ENCODE measurements at places on chromosomes 12 and 14.

DNA sequence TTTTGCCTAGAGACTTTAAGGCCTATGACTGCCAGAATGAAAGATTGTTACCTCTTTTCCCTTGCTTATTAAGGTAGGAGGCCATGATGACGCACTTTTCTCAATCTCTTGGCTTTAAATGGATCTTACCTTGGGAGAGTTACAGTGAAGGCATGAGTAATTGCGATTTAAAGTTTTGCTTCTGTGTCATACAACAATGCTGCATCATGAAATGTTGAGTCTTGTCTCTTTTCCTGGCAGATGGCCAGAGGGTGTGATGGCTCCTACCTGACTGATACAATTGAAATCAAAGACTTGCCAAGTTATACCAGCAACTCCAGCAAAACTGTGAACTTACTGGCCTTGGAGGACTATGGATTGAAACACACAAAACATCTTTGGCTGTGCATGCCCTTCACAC lies 17.2 kb upstream of the LRRK2 start:
- no peak for DNase-seq

GRCh38 chr12:111247083-111247783 lies 121.7 kb downstream of the PHETA1 start:
- DNase-seq: no peak

DNA sequence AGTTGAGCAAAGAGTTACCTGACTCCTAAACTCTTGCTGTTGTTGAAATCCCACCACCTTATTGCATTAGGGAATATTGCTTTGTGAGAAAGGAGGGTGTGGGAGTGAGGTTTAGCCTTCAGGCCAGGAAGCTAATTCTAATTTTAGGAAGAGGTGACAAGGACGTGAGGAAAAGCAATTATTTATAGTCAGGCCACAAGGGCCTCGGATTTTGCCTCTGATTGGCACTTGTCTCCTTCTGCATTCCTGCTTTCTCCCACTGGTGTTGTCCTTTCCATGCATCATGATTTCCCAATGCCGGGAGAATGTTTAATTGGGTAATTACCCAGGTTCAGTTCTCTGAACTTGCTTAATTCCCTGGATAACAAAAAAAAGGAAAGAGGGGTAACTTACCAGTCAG lies 37.9 kb upstream of the SLC38A2 start:
- DNase-seq: no peak

DNA sequence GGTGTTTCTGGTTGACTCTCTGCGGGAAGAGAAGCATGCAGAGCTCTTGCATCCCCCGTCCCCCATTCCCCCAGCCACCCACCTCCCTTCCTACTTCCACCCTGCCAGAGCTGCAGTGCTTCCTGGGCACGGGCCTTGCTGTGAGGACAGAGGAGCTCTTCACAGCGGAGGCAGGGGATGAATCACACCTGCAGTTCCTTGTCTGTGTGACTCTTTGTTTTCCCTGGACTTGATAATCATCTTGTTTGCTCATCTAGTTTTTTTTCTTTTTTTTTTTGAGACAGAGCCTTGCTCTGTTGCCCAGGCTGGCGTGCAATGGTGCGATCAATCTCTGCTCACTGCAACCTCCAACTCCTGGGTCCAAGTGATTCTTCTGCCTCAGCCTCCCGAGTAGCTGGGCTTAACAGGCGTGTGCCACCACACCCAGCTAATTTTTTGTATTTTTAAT lies 27.8 kb downstream of the ANKRD9 start:
- no peak for DNase-seq

DNA sequence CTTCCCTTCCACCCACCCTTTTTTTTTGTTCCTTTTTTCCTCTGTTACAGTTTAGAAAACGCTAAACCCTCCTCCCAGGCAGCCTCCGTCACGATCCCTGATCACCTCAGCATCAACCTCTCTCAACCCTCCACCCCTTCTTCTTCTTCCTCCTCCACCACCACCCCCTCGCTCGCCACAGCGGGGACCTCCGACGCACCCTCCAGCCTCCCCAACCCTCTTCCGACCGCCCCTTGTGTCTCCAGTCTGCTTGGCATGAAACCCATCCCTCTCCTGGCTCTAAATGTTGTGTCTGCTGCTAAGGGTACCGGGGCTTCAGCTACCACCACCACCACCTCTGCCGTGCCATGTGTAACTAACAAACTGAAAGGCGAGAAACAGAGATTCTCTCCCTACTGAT lies 22.9 kb downstream of the PCBP2 start:
- DNase-seq: no peak

- DNase-seq: no peak
Measured at GRCh38 chr12:96198965-96199364, 4.8 kb downstream of the ELK3 start.

GRCh38 chr12:115000038-115000437 lies 316.1 kb upstream of the TBX3 start:
- no peak for DNase-seq

DNA sequence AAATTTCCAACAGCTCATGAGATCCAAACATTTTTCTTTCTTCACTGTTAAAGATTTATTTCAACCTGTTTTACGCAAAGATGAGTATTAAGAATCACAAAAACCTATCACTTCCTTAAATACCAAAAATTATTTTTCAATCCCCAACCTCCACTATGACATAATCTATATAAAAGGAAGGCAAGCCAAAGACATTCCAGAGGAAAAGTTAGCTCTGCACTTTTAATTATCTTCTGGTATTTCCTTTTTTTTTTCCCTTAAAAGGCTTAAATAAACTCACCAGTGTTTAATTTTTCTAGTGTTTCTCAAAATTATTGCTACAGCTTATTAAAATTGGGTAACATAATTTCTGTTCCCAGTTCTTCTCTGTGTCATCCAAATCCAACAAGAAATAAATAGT lies 75.9 kb downstream of the BMP4 start:
- no peak for DNase-seq

DNA sequence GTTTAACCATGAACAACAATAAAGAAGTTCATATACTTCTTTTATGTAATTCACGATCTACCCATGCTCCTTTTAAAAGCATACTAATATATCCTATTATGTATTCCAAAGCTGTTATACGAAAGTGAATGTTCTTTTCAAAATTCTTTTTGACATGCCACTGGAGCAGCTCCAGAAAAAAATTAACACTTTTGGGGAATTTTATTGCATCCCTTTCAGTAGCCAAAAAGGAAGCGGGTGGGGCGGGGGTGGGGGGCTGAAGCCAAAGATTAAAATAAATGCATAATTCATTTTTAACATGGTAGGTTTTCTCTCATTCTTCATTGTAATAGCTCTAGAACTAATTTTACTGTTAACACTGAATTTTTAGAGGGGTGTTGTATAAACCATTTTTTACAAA lies 123.0 kb downstream of the ANKS1B start:
- DNase-seq: no peak

- DNase-seq: no peak
Measured at GRCh38 chr14:87207756-87208155, 785.2 kb downstream of the GALC start.

DNA sequence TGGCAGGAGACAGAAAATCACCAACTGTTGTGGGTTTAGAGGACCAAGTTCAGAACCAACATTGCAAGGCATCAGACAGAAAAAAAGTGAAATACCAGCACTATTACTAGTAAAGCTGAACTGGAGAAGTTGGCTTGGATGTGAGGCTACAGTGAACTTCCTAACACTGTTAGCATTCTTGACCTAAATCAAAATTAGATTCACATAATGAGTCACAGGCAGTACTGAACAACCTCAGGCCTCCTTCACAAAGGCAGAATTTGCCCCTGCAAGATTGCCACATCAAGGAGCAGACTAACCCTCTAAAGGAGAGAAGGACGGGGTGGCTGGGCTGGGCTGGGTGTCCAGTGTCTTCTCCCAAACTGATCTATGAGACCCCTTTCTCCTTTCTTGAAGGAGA lies 539.7 kb downstream of the SNAPC1 start:
- DNase-seq: no peak

GRCh38 chr12:58161773-58162172 lies 220.4 kb downstream of the ATP23 start:
- DNase-seq: no peak

DNA sequence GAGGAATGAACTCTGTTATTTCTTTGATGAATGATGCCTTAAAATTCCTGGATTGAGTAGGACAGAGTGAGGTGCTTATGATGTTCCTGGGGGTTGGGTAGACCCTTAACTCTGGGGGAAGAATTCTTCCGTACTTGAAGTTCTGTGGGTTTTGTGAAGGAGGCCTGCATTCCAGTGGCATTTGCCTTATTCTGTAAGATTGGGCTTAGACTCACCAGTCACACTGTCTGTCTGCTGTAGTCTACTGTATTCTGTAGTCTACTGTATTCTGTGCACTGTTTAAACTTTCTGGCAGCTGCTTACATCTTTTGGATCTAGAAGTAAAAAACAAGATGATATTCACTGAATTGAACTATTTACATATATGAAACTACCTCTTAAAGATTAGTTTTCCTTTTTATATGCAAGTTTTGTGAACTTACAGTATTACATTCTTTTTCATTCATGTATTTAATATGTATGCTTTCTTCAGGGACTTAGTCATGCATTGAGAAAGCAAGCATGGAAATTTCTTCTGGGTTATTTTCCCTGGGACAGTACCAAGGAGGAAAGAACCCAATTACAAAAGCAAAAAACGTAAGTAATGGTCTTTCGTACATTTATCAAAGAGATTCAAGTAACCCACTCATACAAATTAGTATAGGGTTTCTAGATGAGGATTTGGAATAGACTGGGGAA lies 42.3 kb upstream of the TPH2 start:
- DNase-seq: no peak

Measured in activated CD8-positive, alpha-beta memory T cell treated with anti-CD3 and anti-CD28 coated beads for 1 hour (primary cell).